ENCODE measurements at places on chromosomes 5 and 9.
A peak's percentile ranks its signal among the peaks of the same experiment; 100 is the strongest.

- no peak for DNase-seq
Measured at GRCh38 chr5:542319-543311, 18.4 kb upstream of the SLC9A3 start.

GRCh38 chr5:115641948-115642347, 16.1 kb upstream of the TMED7 start:
- no peak for DNase-seq

DNA sequence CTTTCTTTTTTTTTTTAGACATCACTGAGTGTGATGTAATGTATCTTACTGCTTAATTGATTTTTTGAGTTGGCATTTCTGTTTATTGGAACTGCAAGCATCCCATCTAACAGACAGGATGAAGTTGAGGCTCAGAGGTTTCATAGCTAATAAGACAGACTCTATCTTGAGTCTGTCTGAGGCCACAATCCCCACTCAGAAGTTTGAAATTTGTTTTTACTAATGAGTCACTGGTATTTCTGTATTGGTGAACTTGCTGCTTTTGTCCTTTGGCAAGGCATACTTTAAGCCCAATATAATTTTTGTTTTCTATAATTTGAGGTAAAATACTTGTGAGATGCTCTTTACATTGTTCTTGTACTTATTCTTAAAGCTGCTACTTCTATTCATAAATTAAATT, 491.2 kb downstream of the PSAT1 start:
- DNase-seq, result no peak

DNA sequence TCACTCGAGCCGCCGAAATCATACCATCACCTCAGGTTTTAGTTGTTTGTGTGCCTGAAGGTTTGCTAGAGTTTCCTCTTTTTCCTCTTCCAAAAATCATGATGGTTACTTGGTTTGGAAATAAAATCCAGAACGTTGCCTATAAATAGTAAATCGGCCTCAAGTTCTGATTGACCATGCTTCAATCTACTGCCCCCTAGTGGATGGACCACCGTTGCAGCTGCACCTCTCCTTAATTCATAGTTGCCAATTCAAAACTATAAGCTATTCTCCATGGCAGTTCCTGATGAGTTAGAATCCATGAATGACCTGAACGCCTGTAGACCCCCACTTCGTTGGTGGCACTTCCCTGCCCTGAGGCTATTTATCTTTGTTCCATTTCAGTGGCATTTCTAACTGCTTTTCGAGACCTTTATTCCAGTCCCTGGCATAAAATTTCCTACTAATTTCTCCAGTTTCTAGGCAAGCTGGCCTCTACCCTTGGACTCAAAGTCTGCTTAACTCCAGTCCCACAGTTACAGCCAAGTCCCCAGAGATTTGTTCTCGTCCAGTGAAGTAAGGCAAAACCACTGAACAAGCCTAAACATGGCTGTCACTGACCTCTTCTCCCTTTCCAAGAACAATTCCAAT, 422.6 kb downstream of the EFNA5 start:
- DNase-seq, result peak; percentile 6

DNA sequence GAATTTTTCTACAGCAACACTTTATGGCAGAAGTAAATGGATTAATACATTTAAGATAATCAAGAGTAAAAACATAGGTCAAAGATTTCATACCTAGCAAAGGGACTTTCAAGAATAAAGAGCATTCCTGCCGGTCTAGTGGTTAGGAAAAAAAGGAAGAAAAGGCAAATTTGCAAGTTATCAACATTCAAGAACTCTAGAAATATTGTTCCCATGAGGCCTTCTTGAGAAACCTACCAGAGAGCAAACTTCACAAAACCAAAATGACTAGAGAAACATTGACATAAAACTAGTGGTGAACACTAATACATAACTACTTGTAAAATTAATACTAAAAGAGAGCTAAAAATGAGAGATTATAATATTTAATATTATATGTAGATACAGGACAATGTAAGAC, 320.2 kb upstream of the RGMB start:
- no peak for DNase-seq

DNA sequence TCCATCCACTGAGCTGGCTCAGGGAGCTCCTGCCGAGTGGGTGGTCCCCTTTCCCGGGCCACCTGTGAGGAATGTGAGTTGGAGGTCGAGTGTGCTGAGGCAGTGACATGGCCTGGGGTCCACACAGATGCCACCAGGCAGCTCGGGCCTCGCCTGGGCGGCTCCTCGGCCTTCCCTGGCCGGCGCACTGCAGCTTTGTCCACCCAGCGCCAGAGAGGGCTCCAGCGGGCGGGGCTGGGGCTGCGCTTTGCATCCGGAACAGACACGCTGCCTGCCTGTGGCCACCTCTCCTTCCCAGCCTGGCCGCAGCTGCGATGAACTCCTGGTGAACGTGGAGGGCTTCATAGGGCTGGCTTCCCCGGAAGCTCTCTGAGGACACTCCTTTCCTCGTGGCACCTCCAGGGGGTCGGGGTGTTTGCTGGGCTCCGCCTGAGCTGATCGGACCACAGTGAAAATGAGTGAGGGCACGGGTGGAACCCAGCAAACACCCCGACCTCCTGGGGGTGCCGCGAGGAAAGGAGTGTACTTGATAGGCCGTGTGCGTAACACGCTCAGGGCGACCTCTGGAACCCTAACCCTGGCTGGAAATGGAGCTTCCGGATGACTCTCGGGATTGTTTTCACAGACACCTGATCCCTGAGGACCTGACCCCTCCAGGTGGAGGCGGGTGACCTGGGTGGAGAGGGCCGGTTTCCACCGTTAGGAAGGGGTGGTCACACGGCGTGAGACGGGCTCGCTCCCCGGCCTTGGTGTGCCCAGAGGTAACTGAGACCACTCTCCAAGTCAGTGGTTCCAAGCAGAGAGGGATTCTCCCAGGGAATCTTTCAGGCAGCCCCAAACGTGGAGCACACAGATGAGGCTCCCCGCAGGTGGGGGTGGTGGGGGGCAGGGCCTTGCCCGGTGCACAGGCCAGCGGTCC, 31.8 kb upstream of the RXRA start:
- DNase-seq, result no peak

DNA sequence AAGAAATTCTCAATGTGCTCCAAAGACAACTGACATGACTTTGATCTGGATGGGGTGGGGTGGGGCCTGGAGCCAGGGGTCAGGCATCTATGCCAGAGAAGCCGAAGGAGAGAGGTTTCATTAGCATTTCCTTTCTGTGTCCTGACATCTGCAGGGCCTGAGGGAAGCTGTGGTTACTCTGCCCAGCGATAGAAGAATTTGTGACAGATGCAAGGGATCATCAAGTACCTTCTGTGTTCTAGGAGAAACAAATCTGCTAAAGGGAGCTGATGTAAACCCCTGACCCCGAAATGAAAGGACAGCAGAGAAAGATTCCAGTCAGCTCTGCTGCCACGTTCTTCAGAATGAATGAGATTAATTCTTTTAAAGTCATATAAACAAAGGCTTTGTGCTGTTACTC, 335.7 kb downstream of the PRELID2 start:
- no peak for DNase-seq

DNA sequence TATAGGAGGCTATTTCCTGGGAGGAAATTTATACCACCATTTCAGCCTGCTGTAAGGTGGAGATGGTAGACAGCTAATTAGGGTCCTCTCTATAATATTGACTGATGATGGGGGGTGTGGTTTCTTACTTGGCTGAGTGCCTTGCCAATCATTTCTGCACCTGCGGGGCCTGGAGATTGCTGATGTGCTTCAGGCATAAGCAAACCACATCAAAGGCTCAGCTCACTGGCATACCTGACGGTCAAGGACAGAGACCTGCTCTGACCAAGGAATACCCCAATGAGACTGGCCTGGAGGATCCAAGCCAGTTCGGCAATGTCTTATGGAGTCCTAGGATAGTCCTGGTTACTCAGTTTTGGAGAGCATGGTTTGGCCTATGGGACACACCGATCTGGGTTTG, 29.5 kb downstream of the ANKH start:
- no peak for DNase-seq

DNA sequence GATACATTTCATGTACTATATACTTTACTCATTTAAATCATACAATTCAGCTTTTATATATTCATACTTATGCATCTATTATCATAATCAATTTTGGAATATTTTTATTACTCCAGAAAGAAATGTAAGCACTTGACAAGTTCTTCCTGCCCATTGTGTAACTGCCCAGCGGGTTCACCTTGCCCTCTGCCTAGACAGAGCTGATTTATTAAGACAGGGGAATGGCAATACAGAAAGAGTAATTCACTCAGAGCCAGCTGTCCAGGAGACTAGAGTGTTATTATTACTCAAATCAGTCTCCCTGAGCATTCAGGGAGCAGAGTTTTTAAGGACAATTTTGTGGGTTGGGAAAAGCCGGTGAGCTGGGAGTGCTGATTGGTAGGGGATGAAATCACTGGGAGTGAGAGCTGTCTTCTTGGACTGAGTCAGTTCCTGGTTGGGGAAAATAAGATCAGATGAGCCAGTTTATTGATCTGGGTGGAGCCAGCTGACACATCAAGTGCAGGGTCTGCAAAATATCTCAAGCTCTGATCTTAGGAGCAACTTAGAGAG, 16.1 kb upstream of the SPIN1 start:
- no peak for DNase-seq

GRCh38 chr9:127237801-127238200, 26.8 kb upstream of the GARNL3 start:
- DNase-seq, result no peak

- DNase-seq, result no peak
Measured at GRCh38 chr9:122374885-122375420, 4.1 kb downstream of the PTGS1 start.

DNA sequence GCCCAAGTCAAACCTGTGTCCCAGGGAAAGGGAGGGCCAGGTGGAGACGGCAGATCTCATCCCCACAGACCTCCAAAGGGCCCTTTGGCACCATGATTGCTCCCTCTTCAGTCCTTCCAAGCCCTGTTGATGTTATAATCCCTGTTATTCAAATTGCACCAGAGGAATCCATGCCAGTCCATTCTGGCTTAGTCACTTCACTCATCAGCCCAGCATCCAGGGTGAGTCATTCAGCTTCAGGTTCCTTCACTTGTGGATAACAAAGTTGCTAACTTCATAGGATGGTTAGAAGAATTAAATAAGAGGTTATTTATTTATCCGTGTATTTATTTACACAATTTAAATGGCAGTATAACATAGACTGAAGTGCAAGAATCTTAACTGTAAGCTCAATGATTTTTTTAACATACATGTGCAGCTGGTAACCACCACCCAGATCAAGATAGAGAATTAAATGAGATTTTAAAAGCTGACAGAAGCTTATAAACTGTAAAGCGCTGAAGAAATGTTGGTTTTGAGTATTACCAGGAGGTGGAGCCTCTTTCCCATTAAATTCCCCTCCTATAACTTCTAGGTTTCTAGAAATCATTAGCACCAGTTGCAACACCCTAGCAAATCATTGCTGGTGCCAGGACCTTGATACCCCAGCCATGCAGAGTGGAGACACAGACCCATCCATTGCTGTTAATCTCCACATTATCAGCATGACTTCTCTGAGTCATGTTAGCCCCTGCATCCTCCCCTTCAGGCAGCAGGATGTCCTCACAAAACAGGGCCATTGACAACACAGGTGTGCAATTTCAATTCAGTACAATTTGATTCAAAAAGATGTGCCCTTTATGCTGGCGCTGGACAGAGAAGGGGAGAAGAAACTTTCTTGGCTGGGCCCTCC, 77.4 kb downstream of the SEC61B start:
- peak; percentile 26 for DNase-seq
